ENCODE measurements at places on chromosomes 7 and 10.

DNA sequence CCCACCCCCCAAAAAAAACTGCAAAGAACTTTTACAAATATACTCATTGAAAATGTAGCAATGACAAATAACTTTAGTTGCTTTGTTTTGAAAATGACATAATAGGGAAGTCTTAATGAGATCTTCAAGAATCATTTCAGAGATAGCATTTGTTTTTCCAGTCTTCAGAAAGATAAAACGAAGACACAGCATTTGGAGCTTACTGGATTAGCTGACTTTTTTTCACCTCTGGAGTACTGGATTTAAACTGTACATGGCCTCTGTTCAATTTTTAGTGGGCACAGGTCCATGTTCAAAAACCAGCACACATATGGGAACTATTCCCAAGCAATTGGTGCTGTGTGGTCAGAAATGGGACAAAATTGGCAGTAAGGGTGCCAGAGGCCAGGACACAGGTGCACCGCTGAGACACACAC is 3.9 kb downstream of the RAB11FIP2 start:
- DNase-seq: no peak

GRCh38 chr7:106731187-106731586 is 70.2 kb upstream of the CCDC71L start:
- no peak for DNase-seq

- DNase-seq: no peak
These were observed 283.9 kb downstream of the SDHAF3 start for GRCh38 chr7:97401398-97401797.

DNA sequence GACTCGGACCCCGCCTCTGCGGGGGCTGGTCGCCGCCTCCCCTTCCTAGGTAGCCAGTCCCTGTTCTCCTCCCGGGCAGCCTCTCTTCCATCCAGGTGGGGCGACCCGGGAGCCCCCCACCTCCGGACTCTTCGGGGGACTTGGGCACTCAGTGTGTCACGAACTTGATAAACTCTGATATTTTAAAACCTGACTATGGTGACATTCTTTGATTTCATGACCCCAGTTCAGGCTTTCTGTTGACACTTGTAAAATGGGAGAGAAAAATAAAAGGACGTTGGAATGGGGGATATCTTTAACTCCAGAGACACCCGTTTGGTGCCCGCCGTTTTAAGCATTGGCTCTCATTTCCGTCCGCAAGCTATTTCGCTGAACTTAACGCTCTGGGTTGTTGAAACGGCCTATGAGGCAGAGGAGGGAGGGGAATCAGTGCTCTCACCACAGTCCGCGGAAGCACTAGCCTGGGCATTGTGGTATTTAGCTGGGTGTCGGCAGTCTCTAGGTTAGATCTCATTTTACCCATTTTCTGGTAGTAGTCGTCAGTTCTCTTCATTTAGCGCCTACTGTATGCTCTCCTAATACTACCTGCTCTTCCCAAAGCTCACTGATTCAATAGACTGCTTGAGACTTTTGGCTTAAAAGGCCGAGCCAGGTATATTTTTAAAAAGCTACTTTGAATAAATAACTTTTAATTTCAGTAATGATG is 738 bp downstream of the VPS26A start:
- DNase-seq: no peak

DNA sequence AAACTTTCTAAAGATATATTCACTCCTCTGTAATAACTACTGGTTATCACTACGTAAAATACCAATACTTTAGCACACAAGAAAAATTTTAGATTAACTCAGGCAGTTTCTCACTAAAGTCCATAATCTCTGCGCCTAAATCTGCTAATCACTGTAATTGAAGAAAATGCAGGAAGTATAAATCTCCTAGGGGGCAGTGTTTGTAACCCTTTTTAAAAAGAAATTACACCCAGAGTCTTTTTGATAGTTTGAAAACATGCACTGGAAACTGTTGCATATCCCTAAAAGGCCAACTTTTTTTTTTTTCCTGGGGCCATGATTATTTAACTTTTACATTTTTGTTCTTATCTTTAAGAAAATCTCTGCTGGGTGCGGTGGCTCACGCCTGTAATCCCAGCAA is 209.6 kb downstream of the KIAA1217 start:
- DNase-seq: no peak

- DNase-seq: no peak
These were observed 155.4 kb upstream of the ITGB1 start for GRCh38 chr10:33113466-33113865.

DNA sequence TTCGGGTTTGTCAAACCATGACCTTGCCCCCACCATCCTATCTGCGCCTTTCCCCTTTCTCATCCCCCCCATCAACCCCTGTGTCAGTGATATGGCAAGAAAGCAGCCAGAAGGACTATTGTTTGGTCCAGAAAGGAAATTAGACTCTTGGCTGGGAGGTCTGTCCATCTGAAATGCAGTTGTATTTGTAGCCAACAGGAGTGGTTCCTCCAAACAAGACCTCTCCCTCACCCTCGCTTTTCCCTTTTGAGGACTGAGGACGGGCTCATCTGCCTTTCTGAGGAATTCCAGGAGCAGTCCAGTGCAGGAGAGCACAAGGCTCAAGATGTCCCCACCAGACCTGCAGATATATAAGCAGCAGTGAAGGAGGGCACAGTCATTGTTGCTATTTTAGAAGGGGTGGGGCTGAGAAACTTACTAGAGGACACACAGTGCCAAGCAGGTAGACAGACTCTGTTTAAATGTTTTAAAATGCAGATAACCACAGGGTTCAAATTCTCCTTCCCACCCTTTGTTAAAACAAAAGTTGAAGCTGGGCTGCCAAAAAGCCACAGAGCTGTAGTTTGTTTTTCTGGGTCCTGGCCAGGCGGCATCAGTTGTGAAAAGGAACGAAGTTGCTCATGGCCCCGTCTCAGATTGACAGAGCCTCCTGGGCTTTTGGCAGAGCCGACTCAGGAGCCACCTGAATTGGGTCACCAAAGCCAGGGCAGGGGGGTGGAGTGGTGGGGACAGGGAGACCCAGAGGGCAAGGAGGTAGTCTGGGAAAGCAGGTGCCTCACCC is 37.3 kb downstream of the CYP17A1 start:
- no peak for DNase-seq
